Skin of body (tissue), 3 donors: ENCODE measurements at places on chromosomes 16 and 17. TPM values are rescaled to one million over a fixed set of nuclear protein-coding genes. Genes with fewer than 3 reads are reported as not detected.

CFAP97D1 gene
- total RNA-seq = not detected

DNA sequence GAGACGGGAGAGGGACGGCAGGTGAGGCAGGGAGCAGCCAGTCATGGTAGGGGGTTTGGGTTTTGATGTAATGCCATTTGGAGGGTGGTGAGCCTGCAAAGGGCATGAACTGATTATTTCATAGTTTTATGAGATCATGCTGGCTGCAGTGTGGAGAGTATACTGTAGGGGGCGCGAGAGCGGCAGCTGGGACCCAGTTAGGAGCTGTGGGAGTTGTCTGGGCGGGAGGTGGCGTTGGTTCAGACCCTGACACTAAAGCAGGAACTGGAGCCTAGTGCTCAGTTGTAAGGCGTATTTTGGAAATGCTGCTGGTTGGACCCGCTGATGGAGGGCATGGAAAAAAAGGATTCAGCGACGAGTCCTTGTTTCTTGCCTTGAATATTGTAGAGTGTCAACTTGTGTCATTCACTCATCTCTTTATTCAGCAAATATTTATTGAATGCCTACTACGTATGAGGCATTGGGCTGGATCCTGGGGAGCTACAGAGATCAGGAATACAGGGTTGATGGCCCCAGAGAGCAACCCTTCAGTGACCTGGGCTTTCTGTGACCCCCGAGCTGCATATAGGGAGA lies 23.7 kb upstream of the KDM8 start:
- peak; percentile 53 for DNase-seq

DNA sequence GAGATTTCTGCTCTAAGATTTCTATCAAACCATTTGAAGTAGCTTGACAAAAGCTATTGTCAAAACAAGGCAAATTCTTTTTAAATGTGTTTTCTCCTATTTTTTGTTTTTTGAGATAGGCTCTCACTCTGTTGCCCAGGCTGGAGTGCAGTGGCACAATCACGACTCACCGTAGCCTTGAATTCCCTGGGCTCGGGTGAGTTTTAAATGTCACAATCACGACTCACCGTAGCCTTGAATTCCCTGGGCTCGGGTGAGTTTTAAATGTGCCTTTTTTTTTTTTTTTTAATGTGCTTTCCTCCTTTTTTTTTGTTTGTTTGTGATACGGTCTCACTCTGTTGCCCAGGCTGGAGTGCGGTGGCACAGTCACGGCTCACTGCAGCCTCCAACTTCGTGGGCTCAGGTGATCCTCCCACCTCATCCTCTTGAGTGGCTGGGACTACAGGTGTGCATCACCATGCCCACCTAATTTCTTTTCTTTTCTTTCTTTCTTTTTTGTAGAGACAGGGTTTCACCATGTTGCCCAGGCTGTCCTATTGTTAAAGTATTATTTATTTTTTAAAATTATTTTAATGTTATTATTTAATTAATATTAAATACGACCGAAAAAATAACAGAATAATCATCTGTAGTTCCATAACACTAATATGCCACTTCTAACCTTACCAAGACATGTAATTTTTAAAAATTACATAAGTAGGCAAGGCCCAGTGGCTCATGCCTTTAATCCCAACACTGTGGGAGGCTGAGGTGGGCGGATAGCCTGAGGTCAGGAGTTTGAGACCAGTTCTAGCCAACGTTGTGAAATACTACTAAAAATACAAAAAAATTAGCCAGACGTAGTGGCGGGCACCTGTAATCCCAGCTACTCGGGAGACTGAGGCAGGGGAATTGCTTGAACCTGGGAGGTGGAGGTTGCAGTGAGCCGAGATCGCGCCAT lies 69.7 kb upstream of the FA2H start:
- no peak for DNase-seq

GRCh38 chr17:61409301-61410112 lies 9.9 kb downstream of the TBX2 start:
- DNase-seq = peak; percentile 72
